ENCODE measurements at places on chromosomes 6 and 20.

DNA sequence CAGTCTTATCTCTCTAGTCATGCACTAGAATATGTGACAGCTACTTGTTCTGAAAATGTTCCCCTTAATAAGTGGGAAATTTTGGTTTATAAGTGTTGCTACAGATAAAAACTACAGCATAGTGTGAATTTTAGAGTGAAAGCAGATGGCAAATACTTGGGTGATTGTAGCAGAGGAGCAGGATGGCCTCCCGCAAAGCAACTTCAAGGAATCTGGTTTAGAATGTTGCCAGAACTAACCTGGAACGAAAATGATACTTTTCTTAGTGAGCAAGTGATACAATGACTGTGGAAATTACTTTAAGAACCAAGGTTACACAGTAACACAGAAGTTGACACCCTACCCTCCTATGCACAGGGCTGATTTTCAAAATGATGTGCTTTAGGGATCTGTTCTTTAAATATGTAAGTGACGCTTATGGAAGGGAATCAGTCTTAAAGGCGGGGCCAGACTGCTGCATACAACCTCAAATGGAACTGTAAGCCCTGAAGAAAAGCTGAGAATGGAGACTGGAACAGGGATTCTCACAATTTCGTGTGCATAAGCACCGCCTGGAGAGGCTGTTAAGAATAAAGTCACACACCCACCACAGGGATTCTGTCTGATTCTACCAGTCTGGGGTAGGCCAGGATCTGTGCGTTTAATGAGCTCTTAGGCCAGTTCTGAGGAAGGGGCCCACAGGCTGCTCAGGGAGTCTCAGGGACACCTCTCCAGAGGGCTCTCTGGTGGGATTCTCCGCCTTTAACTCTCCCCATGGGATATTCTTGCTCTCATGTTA lies 97.9 kb downstream of the FYN start:
- no peak for DNase-seq

GRCh38 chr6:142856624-142857232 lies 88.2 kb downstream of the HIVEP2 start:
- DNase-seq: no peak

- DNase-seq: no peak
These were observed 2.7 kb downstream of the C20orf204 start for GRCh38 chr20:64038565-64039292.

DNA sequence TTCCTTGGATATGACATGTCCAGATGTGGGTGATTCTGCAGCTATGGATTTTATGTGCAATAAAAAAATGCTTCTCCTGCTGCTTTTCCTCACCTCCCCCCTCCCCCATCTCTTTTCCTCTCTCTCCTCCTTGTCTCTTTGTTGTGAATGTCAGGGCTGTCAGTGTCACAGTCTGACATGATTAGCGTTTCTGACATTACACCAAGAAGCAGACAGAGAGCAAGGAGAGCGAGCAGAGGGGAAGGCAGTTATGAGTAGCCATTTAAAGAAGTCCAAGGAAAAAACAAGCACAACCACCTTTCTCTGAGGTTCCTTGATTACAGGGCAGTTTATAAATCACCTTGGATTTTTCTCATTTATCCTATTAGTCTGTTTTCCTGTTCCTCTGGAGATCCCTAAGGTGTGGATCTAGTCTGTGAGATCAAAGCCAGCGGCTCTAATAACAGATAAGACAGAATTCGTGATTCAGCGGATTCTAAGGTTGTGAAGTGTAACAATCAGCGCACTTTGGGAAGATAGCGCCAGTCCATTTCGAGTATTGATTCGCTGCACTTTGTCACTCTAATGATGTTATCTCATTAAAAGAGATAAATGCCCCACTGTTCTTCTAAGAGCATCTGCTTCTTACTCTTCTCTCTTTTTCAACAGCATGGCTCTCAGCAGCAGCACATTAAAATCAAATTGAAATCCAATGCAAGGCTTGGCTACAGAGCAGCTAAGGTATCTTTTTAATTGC lies 101.4 kb downstream of the BACH2 start:
- no peak for DNase-seq

DNA sequence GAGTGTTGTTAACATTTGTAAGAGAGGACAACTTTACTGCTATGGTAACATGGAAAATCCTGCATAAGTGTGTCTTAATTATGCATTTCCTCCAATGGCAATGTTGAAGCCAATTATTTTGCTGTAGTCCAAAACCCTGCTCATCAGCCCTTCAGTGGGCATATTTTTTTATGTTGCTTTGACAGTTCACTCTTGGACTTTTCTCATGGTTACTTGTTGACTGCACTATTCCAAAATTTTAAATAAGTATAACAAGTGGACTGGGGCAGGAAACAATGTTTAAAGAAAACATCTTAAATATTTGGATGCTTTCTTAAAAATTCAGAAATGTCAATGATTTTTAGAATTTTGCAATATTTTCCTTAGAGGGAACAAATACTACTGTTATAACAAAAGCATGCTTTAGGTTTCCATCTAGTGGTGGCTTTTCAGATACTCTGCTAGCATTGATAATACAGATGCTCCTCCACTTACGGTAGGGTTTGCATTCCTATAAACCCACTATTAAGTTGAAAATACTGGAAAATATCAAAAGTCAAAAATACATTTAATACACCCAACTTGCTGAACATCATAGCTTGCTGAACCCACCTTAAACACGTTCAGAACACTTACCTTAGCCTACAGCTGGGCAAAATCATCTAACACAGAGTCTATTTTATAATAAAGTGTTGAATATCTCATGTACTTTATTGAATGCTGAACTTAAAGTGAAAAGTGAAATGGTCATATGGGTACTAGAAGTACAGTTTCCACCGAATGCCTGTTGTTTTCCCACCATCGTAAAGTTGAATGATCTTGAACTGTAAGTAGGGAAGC lies 86.4 kb downstream of the ADGRG6 start:
- no peak for DNase-seq

- no peak for DNase-seq
These were observed 51.5 kb upstream of the DDR1 start for GRCh38 chr6:30832864-30833263.

GRCh38 chr6:26021001-26021349 lies 58.4 kb downstream of the TRIM38 start:
- no peak for DNase-seq

GRCh38 chr20:24589815-24590177 lies 120.4 kb downstream of the SYNDIG1 start:
- no peak for DNase-seq

DNA sequence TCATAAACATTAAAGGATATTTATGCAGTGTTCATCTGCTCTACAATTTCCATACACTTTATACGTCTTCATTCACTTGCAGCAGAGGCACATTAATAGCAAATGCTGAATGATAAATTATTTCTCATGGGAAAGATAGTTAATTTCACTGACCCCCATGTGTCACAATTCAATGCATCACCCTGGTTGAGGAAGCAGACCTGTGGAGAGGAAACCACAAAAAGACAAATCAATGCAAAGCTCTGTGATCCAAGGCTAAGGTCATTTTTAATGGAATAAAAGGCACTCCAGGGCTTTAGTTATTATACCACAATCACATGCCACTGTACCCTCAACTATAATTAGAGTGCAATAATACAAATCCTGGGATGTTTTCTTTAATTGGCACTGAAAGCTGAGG lies 40.3 kb upstream of the TENT5A start:
- no peak for DNase-seq

- no peak for DNase-seq
These were observed 288.0 kb downstream of the ADGB start for GRCh38 chr6:146886587-146887446.

Data from NCI-H187 treated with DMSO at 0.1 percent for 48 hours (cell line).